Sigmoid colon (tissue), 7 donors: ENCODE measurements at places on chromosomes 1 and 21. TPM values are rescaled to one million over a fixed set of nuclear protein-coding genes. Genes with fewer than 3 reads are reported as not detected.

DNA sequence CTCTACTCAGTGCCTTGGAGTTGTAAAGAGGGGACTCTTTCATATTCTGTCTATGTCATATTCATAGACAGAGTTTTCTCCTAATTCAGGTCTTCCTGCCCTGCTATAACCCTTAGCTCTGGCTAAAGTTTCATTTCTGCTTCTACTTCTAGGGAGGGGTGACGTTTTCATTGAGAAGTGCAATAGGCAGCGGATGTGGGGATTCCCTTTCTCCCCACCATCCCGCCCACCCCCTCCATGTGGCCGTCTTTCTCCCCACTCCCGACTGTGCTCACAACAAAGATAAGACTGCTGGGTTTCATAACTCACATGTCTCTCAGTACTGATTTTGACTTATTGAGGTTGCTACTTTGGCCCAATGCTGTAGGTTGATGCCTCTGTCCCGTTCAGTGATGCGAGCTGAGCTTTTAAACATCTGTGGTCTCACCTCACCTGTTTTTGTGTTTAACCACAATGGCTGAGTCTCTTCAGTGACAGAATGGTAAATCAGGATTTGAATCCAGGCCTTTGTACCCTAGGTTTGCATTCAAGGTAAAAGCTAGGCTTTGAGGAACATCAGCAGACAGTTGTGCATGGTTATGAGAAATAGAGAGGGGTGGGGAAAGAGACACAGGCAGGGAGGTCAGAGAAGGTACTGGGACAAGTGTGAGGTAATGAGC is 7.8 kb upstream of the KIF14 start:
- no peak for DNase-seq
- H3K4me3 ChIP-seq = no peak overlapping the region
- no peak overlapping the region for H3K27ac ChIP-seq
- no peaks in the 10 kb centered on the region for H3K27me3 ChIP-seq
- no peaks in the 10 kb centered on the region for H3K4me1 ChIP-seq

DNA sequence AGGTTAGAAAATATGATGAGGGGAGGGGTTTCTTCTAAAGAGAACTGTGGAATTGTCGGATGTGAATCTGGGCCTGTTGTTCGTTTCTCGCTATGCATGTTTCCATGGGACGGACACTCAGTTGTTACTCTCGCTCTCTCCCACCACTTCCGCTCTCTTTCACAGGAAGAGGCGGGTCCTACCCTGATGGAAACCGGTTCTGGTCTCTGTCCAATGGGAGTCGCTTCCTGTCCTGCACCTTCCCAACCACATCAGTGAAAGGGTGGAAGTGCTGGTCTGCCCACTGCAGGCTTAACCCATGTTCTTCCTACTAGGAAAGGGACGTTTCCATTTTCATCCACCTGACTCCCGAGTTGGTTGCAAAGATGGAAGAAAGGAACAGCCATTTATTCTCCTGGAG is 119.4 kb downstream of the KCNJ15 start:
- no peaks in the 10 kb centered on the region for H3K4me1 ChIP-seq
- DNase-seq = no peak
- H3K27ac ChIP-seq = no peak overlapping the region
- H3K36me3 ChIP-seq = no peaks in the 10 kb centered on the region
- H3K4me3 ChIP-seq = no peak overlapping the region
- H3K27me3 ChIP-seq = no peaks in the 10 kb centered on the region

DNA sequence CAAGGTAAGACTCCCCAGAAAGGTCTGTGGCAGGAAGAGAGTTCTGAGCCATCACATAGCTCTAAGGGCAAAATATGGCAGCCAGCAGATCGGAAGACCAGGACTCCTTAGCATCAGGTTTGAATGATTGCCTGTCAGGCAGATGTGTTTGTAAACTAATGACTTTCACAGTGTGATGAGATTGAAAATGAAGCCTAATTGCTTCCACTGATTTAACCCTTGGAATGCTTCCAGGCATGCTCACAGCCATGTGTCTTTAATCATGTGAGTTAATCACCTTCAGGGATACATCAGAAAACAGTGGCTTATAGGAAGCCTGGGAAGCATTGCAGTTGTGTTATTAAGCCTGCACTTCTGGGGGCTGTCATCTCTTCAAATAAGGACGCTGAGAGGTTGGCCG is 82.8 kb downstream of the LRRC53 start:
- H3K27me3 ChIP-seq = no peaks in the 10 kb centered on the region
- H3K4me3 ChIP-seq = no peak overlapping the region
- no peaks in the 10 kb centered on the region for H3K36me3 ChIP-seq
- no peak overlapping the region for H3K27ac ChIP-seq
- no peak for DNase-seq
- no peaks in the 10 kb centered on the region for H3K4me1 ChIP-seq

GRCh38 chr1:78855258-78855657 is 151.3 kb downstream of the ADGRL4 start:
- no peaks in the 10 kb centered on the region for H3K36me3 ChIP-seq
- no peaks in the 10 kb centered on the region for H3K4me1 ChIP-seq
- H3K27ac ChIP-seq = no peak overlapping the region
- H3K27me3 ChIP-seq = no peaks in the 10 kb centered on the region

DNA sequence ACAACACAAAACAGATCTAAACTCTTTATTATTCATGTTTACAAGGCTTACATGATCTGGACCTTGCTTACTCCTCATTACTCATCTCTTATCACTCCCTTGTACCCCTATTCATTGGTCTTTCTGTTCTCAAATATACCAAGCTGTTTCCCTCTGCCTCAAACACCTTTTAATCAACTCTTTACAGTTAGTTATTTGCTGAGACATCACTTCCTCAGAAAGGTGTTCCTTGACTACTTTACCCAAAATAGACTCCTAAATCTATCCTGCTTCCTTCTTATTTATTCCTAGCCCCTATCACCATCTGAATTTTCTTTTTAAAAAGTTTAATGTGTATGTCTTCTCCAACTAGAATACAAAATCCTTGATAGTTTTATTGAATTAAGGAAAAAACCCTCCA is 100.6 kb upstream of the SLFNL1 start:
- no peaks in the 10 kb centered on the region for H3K27me3 ChIP-seq
- H3K36me3 ChIP-seq = no peaks in the 10 kb centered on the region
- no peaks in the 10 kb centered on the region for H3K4me1 ChIP-seq
- no peak overlapping the region for H3K27ac ChIP-seq

DNA sequence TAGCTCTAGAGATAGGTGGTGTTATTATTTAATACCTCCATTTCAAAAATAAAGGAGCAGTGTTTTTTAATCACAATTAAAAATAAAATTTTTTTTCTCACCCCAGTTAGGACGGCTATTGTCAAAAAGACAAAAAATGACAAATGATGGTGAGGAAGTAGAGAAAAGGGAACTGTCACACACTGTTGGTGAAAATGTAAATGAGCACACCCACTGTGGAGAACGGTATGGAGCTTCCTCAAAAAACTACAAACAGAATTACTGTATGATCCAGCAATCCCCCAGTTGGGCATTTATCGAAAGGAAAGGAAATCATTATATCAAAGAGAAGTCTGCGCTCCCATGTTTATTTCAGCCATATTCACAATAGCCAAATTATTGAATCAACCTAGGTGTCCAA is 148.7 kb upstream of the NR5A2 start:
- no peak overlapping the region for H3K27ac ChIP-seq
- no peak overlapping the region for H3K4me3 ChIP-seq
- no peaks in the 10 kb centered on the region for H3K27me3 ChIP-seq
- H3K4me1 ChIP-seq = no peaks in the 10 kb centered on the region

GRCh38 chr21:31558189-31558961 is 101.1 kb upstream of the SOD1 start:
- H3K36me3 ChIP-seq = no peaks in the 10 kb centered on the region
- peaks cover 26% of the 10 kb centered on the region for H3K4me1 ChIP-seq
- H3K27me3 ChIP-seq = peaks cover 38% of the 10 kb centered on the region
- DNase-seq = no peak

GRCh38 chr1:201172999-201173610 is 17.5 kb upstream of the IGFN1 start:
- no peak overlapping the region for H3K27ac ChIP-seq
- H3K27me3 ChIP-seq = no peaks in the 10 kb centered on the region
- no peak for DNase-seq
- no peaks in the 10 kb centered on the region for H3K36me3 ChIP-seq
- H3K4me3 ChIP-seq = no peak overlapping the region
- peaks cover 6% of the 10 kb centered on the region for H3K4me1 ChIP-seq

GRCh38 chr1:242100921-242101320 is 102.0 kb upstream of the MAP1LC3C start:
- no peaks in the 10 kb centered on the region for H3K4me1 ChIP-seq
- DNase-seq = no peak
- H3K36me3 ChIP-seq = no peaks in the 10 kb centered on the region
- H3K27me3 ChIP-seq = no peaks in the 10 kb centered on the region
- no peak overlapping the region for H3K4me3 ChIP-seq

DNA sequence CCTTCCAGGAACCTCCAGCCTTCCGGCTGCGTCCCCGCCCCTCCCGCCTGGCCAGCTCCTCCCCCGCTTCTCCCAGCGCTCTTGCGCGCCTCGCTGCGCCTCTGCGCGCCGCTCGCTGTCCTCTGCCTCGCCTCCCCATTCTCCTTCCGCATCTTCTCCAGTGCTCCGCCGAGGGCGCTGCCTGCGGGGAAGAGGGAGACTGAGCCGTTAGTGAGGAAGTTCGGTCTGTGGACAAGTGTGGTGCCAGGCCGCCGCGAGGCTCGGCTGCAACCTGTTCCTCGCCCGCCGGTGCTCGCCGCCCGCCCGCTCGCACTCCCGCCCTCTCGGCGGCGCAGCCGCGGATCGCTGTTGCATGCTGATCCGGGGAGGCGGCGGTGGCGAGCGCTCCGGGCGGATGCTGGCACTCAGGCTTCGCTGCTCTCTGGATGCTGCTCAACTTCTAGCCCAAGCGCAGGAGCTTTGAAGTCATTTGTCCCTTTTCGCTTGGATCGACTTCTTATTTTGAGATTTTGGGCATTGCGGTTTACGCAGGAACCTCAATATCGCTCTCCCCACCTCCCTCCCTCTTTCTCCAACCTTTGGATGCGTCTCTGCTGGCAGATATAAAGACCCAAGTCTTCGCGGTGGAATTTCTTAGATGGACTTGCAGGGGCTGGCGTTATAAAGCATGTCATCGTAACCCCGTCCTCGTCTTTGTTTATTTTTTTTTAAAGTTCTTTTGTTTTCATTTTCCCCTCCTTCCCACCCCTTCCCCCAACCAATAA is 614 bp upstream of the CACNA1E start:
- H3K27me3 ChIP-seq = peaks cover 28% of the 10 kb centered on the region
- no peak for DNase-seq
- H3K4me3 ChIP-seq = peak overlapping the region; percentile 7
- H3K36me3 ChIP-seq = no peaks in the 10 kb centered on the region
- H3K4me1 ChIP-seq = peaks cover 22% of the 10 kb centered on the region

DNA sequence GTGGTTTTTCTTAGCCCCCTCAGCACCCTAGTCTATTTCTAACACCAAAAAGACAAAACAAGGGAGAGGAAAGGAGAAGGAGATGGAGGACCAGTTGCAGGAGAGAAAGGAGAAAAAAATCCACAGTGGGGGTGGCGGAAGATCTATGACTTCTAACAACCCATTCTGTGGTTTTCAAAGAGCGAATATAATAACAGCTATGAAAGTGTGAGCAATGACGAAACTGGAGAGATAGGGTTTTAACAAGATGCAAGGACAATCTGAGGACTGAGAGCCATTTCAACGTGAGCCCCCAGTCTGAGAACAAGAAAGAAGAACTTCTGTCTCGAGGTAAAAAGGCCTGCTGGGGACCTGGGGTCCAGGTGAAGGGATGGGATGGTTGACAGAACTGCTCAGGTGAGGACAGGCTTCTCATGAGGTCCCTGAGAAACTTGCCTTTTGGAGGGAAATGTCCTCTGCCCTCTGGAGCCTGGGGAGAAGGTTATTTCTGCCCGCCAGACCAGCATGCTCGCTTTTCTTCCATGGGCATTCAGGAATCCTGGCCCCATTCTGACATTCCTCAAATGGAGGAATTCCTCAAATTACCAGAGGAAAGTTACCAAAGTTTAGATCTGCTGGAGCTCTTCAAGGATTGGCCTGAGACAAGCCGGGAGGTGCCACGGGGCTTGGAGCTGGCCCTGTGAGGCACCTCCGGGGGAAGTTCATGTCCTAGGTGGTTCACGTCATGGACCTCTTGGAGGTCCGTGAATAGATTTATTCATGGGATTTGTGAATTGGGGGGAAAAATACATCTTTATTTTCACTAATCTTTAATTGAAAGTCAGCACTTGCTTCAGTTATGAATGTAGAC is at the start of gene CD160:
TSS of gene CD160 (plus strand) at position 270 of the 850 bp plus-strand sequence. CDS start 8,829 bp downstream, outside the sequence.
- no peaks in the 10 kb centered on the region for H3K36me3 ChIP-seq
- H3K4me3 ChIP-seq = no peak within 1 kb of the TSS
- no peak within 1 kb of the TSS for H3K27ac ChIP-seq
- no peaks in the 10 kb centered on the region for H3K4me1 ChIP-seq
- H3K27me3 ChIP-seq = no peaks in the 10 kb centered on the region

DNA sequence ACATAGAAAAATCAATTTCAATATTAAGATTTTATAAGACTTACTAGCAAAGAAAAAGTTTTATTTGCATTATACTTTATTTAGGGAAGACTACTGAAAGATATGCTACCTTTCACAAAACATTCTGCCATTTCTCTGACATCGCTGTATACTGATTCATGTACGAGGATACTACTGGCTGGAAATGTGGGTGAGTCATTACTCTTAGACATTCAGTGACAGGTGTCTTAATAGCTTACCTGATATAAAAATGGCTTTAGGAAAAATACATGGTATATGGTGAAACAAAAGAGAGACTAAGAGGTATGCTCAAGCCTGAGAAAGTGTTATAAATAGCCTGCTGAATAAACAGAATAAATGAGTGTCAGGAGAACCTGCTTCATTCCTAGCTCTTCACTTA is 73.0 kb upstream of the EXO1 start:
- H3K27me3 ChIP-seq = no peaks in the 10 kb centered on the region
- H3K4me3 ChIP-seq = no peak overlapping the region
- no peaks in the 10 kb centered on the region for H3K4me1 ChIP-seq
- no peak for DNase-seq
- no peak overlapping the region for H3K27ac ChIP-seq

- no peaks in the 10 kb centered on the region for H3K27me3 ChIP-seq
- no peaks in the 10 kb centered on the region for H3K4me1 ChIP-seq
- no peak overlapping the region for H3K27ac ChIP-seq
- H3K4me3 ChIP-seq = no peak overlapping the region
These were observed 110.3 kb upstream of the TRABD2B start for GRCh38 chr1:48107516-48107915.

The INTS3 gene
- 39.0 TPM for total RNA-seq

The LYST gene
- 53.2 TPM for total RNA-seq

The SLC1A7 gene
- total RNA-seq = 0.54 TPM

The C1orf115 gene
- 8.9 TPM for total RNA-seq

The NOTCH2NLA gene
- 34.4 TPM for total RNA-seq

The GPR157 gene
- 1.6 TPM for total RNA-seq

The LCK gene
- 0.49 TPM for total RNA-seq

The FALEC gene
- not detected for total RNA-seq
